ENCODE measurements at places on chromosomes 1 and 21. TPM values are rescaled to one million over a fixed set of nuclear protein-coding genes. Genes with fewer than 3 reads are reported as not detected.

GRCh38 chr1:237183963-237184540 is 142.1 kb downstream of the RYR2 start:
- DNase-seq: no peak

DNA sequence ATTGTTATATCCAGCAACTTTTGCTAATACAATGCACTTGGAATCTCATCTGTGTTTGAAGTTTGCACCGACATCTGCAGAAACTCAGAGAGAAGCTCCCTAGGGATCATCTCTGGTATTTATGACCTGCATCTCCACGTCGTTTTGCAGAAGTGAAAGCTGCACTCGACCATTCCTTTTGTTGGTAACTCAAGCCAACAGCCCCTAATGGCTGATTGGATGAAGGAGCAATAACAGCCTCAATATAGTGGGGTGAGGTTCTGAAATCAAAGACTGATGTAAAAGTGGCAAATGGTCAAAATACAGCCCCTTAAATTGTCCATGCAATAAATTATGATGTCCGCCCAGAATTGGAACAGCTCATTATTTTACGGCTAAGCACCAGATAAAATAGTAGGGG is 344.2 kb upstream of the KAZN start:
- DNase-seq: peak; percentile 99

- no peak for DNase-seq
Measured at GRCh38 chr1:42266253-42267135, 68.5 kb downstream of the FOXJ3 start.

DNA sequence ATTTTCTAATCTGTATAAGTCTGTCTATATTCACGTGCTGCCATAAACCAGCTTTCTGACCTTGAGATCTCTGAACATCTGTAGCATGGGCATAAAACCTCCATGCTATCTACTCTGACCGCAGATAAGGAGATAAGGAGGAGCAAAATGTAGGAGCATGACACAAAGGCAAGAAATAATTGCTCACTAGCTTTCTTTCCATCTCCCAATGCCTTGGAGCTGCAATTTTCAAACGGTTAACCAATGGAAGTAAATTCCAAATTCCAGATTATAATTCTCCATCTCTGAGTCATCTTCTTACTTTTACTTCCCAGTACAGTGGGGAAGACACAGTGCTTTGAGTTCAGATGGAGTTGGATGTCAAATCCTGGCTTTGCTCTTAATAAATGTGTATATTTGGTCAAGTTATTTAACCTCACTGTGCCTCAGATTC is 41.6 kb downstream of the CD58 start:
- DNase-seq: no peak

DNA sequence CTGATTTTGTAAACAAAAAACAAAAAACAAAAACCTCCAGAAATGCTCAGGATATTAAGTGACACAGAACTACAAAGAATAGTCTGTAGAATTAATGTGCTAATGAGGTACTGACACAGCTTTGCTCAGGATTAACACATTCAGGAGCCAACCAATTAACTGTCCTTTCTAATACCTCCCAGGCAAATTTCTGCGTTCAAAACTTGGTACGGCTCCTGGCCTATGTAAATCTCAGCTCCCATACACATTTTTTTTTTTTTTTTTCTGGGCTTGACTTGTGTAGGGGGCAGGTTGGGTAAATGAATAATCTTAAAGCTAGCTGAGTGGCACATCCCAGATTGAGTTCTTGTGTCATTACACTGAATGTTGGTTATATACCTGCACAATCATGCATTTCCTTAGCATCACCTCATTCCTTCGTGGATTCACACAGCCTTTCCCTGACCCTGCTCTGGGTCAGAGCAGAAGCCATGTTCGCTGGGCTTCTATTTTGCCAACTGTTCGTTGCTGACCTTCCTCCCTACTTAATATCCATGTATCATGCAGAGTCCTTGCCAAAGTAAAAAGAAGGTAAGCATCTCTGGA is 12.6 kb upstream of the IER5 start:
- no peak for DNase-seq

- no peak for DNase-seq
Measured at GRCh38 chr1:196593955-196594354, 14.3 kb downstream of the KCNT2 start.

DNA sequence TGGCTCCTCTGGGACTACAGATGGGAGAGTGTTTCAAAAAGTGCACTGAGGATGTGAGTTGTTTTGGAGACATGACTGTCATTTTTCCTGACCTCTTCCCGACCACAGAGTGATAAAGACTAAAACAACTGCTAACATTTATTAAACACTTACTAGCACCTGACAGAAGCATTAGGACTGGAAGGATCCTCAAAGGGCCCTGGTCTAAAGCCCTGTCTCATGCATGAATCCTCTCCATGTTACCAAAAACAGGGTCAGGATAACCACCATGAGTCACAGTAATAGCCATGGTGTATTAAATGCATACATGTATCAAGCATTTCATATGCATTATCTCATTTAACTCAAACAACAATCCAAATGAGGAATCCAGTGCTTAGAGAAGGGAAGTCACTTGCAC is 11.5 kb downstream of the CYB5RL start:
- DNase-seq: no peak

DNA sequence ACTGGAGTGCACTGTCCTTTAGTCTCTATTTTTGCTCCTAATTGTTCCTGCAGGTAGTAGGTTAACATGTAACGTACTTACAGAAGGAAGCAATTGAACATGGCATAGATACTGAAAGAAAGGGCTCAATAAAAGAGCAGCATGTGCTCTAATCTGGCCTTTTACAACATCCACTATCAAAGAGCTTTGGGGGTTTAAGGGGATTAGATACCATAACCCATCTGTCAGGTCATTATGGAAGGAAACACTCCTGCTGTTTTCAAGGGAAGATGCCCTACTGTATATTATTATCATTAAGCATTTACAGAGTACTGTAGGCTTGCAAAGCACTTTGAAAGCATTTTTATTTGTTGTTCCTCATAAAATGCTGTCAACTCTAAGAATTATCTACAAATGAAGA is 152.8 kb downstream of the TTLL7 start:
- no peak for DNase-seq

OR2T2 gene
- not detected for total RNA-seq

DNA sequence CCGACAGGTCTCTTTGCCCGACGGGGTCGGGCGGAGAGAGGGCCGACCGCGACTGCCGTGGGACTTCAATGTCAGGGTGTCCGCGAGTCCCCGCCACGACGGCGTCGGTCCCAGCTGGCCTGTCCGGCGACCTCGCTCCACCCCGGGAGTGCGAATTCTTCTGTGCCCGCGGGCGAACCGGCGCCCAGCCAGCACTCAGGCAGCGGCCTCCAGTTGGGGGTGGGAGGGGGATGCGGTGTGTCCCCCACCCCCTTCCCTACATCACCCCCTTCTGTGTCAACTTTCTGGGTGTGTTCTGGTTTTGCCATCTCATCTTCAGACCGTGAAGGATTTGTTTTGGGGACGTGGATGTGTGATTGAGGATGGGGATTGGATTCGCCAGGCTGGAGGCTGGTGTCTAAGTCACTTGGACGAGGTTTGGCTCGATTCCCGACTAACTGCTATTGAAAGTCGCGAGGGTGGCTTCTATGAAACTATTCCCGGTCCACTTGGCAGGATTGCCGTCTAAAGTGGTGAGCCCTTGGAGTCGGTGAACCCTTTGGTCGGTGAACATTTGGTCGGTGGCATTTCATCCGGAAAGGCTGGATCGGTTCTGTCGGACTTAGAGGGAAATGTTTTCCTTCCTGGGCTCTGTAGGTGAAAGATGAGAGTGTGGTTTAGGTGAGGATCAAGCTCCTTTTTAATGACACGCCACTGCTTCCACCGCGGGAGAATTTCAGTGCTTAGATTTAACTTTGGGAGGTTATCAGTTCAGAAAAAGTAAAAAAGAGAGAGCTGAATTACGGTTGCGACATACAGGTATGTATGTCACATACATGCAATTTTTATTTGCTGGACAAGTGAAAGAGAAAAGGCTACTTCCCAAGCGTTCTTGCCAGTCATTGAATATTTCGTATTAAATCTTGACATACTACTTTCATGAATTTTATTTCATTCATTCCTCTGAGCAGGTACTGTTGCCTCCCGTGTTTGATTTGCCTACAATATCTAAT is 771 bp downstream of the ABCD3 start:
- DNase-seq: peak; percentile 7

SHE gene
- not detected for total RNA-seq

- no peak for DNase-seq
Measured at GRCh38 chr1:42381280-42381673, 685 bp downstream of the RIMKLA start.

GRCh38 chr1:32984455-32985171 is 20.0 kb upstream of the RNF19B start:
- no peak for DNase-seq

DNA sequence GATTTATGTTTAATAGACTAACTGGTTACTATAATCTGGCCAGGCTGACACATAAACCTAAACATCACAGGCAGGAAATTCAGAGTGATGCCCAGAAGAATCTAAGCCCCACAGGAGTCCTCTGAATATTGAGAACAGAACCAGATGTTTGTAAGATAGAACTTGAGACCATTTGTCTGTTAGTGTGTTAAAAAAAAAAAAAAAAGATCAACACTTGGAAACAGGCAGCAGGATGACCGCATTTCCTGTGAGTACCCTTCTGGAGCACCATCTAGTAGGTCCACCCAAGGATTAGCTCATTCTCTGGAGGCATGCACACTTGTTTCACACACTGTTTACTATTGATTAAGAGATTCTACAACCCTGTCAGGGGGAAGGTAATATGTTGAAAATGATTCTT is 111.4 kb upstream of the VANGL1 start:
- no peak for DNase-seq

DNA sequence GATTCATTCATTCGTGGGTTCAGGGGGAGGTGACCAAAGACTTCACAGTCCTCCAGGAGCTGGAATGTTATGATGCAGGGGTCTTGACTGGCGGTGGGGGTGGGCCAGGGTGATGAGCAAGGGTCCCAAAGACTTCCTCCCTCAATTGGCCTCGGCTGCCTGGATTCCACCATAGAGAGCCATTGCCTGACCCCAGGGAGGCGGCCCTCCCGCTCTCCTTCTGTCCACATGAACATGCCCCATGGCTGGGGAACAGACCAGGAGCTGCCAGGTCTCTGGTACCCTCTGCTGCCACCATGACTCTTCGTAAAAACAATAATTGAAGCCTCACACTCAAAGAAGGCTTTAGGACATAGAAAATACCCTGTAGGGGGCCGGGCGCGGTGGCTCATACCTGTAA is 102.5 kb upstream of the CASZ1 start:
- DNase-seq: no peak

DNA sequence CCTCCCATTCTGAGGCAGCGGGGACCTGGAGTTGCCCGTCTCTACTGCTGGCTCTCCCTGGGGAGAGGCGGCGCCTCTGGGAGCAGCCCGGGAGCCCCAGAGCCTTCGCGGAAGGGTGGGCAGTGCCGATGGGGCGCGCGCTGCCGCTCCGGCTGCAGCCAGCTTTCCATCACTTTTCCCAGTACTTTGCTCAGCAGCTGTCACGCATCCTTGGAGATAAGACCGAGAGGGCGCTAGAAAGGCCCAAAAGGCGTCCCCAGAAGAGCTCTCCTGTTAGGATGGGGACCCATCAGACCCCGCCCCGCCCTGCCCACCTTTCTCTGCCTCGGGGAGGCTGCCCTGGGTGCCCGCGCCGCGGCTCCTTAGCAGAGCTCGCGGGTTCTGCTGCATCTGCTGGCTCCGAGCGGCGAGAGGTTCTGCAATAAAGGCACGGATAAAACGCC is 534 bp downstream of the KCNH1 start:
- DNase-seq: no peak
